Stimulated activated CD4-positive, alpha-beta T cell treated with anti-CD3 and anti-CD28 coated beads, Interleukin-12 subunit alpha, Interleukin-12 subunit beta, amount 100 ng/mL, for 4 hours (primary cell): ENCODE measurements at places on chromosomes 7 and 10.

DNA sequence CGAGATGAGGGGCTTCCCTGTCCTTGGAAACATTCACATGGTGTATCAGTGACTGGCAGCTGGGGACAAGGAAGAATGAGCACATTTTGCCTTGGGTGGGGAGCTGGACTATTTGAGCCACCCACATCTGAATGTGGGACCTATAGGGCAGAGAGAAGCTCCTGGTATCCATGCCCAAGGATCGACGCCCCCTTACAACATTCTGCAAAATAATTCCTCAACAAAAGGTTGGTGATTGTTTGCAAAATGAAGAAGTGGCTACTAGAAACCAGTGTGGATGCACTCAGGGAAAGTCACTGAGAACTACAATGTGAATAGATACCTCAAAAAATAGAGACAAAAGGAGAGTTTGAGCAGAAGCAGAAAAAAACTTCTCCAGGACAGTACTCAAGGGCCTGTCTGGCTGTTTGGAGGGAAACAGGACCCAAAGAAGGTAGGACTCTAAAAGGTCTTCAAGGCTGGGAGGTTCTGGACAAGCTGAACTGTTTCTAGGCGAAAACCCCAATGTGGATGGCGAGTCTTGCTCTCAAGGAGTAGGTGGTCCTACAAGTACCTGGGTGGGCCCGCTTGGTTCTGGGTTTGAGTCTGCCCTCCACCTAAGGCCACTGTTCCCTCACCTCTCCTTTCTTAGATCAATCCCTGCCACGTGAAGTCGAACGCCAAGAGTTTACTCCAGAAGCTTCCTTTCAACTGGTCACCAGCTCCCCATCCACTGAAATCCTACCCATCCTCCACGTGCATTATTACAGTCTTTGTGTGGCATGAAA, 125.0 kb upstream of the ZNF746 start:
- no peak for DNase-seq

GRCh38 chr7:11957956-11958355, 126.0 kb upstream of the THSD7A start:
- no peak for DNase-seq

- no peak for DNase-seq
These were observed 804.8 kb upstream of the IGFBP3 start for GRCh38 chr7:46725838-46726237.

GRCh38 chr10:1360558-1361164, 304.5 kb downstream of the WDR37 start:
- DNase-seq, result no peak

DNA sequence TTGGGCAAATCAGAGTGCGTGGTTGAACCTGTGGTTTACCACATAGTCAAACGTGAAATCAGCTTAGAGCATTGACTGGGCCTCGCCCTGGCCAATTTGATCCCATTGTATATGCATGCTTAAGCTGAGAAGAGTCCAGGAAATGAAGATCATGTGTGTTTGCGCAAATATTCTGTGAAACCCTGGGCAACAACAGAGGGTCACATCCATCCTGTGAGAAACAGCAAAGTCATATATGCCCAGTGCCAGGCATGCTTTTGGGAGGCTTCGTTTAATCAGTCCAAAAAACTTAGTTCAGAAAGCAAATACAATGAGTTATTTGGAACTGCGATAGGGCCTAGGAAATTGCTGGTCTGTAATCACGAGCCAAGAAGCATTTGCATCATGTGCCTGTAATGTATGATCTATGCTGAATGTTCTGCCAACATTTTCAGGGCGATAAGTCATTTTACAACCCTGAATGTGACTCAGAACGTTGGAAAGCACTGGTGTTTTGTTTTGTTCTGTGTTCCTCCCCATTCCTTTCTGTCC, 412.1 kb upstream of the CELF2 start:
- DNase-seq, result no peak

DNA sequence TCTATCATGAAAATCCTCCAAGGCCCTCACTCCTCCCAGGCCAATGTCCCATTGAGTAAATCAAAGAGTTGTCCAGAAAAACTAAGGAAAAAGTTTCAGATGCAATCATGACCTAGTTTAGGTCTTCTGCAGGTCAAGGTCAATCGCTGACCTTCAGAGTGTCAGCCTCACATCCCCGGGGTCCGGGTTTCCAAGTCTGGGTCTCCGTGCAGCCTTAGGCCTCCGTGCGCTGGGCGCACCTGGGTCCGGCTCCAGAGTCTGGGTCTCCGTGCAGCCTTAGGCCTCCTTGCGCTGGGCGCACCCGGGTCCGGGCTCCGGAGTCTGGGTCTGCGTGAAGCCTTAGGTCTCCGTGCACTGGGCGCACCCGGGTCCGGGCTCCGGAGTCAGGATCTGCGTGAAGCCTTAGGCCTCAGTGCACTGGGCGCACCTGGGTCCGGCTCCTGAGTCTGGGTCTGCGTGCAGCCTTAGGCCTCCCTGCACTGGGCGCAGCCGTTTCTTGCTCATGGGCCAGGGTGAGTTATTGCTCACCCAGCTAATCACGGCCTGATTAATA, 236.2 kb downstream of the TCERG1L start:
- DNase-seq, result no peak

- DNase-seq, result peak; percentile 45
These were observed 118.3 kb downstream of the KLF6 start for GRCh38 chr10:3666525-3667302.

GRCh38 chr10:37713642-37714041, 143.8 kb downstream of the ZNF248 start:
- DNase-seq, result no peak

GRCh38 chr7:32115831-32116230, 45.6 kb upstream of the PDE1C start:
- no peak for DNase-seq

- peak; percentile 47 for DNase-seq
These were observed 73.6 kb downstream of the AHCYL2 start for GRCh38 chr7:129298268-129298893.

GRCh38 chr10:25753776-25754175, 180.3 kb upstream of the MYO3A start:
- DNase-seq, result no peak

GRCh38 chr7:2954433-2954853, 89.2 kb downstream of the CARD11 start:
- DNase-seq, result peak; percentile 25

DNA sequence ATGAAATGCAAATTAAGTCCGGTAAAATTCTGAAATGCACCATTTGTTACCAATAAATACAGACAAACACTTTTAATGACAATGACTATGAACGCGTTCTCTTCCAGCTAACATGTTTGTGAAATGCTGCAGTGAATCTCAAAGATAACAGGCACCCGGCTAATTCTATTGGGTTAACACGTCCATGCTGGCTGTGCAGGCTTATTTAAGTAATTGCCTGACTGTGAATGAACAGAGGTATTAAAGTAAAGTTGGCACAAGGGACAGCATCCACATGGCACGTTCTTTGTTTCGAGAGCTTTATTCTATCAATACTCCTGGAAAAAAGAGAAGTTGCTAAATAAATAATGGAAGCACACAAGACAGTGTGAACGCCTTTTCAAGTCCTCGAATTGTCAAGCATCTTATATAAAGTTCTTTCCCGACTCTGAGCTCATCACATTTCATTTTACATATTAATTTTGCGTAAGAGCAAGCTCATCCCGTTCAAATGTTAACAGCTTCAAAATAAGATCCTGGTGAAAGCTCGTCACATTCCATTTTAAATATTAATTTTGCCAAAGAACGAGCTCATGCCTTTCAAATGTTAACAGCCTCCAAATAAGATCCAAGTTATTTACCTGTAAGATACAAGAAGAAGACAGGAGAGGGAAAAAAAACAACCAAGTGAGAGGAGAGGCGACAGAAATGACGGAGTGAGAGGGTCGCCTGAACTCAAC, 111.3 kb upstream of the RHEB start:
- DNase-seq, result no peak
